ENCODE measurements at places on chromosomes 5 and 9.

GRCh38 chr9:130444565-130445221, at the start of gene ASS1:
ASS1 (plus strand) TSS chr9:130444961; CDS start chr9:130452229, 7,268 bp downstream.
- no peak for ATAC-seq

DNA sequence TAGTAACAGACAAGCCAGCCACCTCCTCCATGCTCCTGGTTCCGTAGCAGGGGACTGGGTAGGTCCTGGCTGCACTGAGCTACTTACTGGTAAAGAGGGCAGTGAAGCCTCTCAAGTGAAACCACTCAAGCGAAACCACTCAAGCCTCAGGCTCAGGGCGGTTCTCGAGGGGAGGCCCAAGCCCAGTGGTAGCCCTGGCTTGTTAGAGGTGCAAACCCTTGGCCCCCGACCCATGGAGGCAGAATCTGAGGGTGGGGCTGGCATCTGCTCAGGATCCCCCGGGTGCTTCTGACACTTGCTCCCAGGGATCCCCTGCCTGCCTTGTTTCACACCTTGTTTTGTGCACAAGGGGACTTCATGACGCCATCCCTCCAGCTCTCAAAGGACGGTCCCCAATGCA, 76.5 kb upstream of the OLFM1 start:
- no peak for ATAC-seq

- ATAC-seq, result no peak
These were observed 120.9 kb upstream of the C6 start for GRCh38 chr5:41334221-41334620.

GRCh38 chr5:83777856-83778255, 57.2 kb upstream of the HAPLN1 start:
- no peak for ATAC-seq

GRCh38 chr5:171299228-171299627, 9.8 kb upstream of the TLX3 start:
- no peak for ATAC-seq

All from SK-N-SH treated with all-trans-retinoic acid at 6 μM for 48 hours (cell line).